ENCODE measurements at places on chromosomes 1 and 21.

DNA sequence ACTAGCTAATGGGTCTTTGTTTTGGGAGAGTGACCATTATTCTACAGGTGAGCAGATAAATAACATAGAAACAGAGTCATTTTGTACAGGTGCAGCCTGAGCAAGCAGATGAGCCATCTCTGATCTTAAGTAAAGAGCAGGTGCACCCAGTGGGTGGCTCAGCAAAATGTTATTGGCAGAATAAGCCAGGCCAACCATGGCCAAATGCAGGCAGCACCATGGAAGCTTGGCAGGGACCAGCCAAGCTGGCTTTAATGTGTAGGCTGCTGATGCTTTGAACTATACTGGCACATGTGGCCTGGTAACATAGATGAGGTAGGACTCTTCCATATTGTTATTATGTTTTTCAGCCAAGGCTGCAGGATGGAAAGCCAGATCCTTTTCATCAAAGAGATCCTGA lies 553.3 kb upstream of the ZRANB2 start:
- no peak for DNase-seq

GRCh38 chr1:223780949-223781348 lies 64.8 kb downstream of the TP53BP2 start:
- DNase-seq = no peak

GRCh38 chr1:89602871-89603404 lies 30.0 kb upstream of the LRRC8C start:
- DNase-seq = no peak

DNA sequence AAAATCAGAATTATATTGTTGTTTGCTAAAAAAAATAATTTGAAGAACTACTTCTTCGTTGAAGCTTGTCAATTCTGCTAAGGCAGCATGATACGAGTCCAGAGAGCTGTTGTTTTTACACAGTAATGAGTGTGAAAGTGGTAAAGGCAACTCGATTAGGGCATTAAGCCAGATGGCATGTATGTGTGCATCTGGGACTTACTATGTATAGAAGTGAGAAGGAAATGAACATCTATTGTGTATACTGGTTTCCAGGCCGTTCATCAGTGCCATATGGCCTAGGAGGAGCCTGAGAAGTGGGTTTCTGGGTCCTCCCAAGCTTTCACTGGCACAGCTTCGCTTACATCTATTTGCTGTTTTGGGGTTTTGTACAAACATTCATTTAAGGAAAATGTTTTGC lies 5.7 kb downstream of the CTPS1 start:
- no peak for DNase-seq

- no peak for DNase-seq
Observed at GRCh38 chr1:221939607-221940006, 197.7 kb upstream of the DUSP10 start.

- no peak for DNase-seq
Observed at GRCh38 chr1:203559523-203559922, 65.6 kb downstream of the OPTC start.

GRCh38 chr1:235945775-235946570 lies 79.3 kb upstream of the LYST start:
- no peak for DNase-seq

All from stimulated activated CD4-positive, alpha-beta T cell treated with anti-CD3 and anti-CD28 coated beads, Interleukin-2, amount 100 ng/mL, for 48 hours (primary cell).